Smooth muscle cell of the pulmonary artery (primary cell): ENCODE measurements at places on chromosomes 3 and 15. TPM values are rescaled to one million over a fixed set of nuclear protein-coding genes. Genes with fewer than 3 reads are reported as not detected.

Gene ADPRH
- 4.5 and 4.8 TPM in 2 replicates for total RNA-seq

Gene ZWILCH
- 5.8 and 11.7 TPM in 2 replicates for total RNA-seq

Gene NDN
- 65.9 and 66.9 TPM in 2 replicates for total RNA-seq

Gene ERICH6
- total RNA-seq, result 0.03 and 0.07 TPM in 2 replicates

Gene RHCG
- total RNA-seq, result 0.07 and 0.50 TPM in 2 replicates

Gene PPP1R14D
- not detected in 2 replicates for total RNA-seq

Gene SLC51B
- not detected in 2 replicates for total RNA-seq

Gene CACNA2D3
- 0.03 and 0.72 TPM in 2 replicates for total RNA-seq

Gene GRIP2
- total RNA-seq, result 0.10 and 0.46 TPM in 2 replicates

Gene SLC28A1
- 0.10 TPM in 1 of 2 replicates, not detected in the other for total RNA-seq

Gene ANKRD63
- total RNA-seq, result not detected in 2 replicates

Gene RPL4
- 3,026 and 3,138 TPM in 2 replicates for total RNA-seq

Gene WNT5A
- 12.4 and 80.7 TPM in 2 replicates for total RNA-seq
